ENCODE measurements at places on chromosomes 12 and 14. TPM values are rescaled to one million over a fixed set of nuclear protein-coding genes. Genes with fewer than 3 reads are reported as not detected.

GRCh38 chr12:54658306-54659264, 10.4 kb upstream of the DCD start:
- peaks cover 8% of the 10 kb centered on the region for H3K4me1 ChIP-seq
- H3K4me3 ChIP-seq: no peak overlapping the region
- DNase-seq: peak; percentile 72
- no peaks in the 10 kb centered on the region for H3K36me3 ChIP-seq

- peaks cover 48% of the 10 kb centered on the region for H3K36me3 ChIP-seq
- peak overlapping the region; percentile 32 for H3K27ac ChIP-seq
- peaks cover 14% of the 10 kb centered on the region for H3K27me3 ChIP-seq
- peak overlapping the region; percentile 29 for H3K4me3 ChIP-seq
Measured at GRCh38 chr14:91229743-91230200, 14.7 kb downstream of the GPR68 start.

- H3K4me3 ChIP-seq: no peak overlapping the region
- peaks cover 43% of the 10 kb centered on the region for H3K36me3 ChIP-seq
- no peaks in the 10 kb centered on the region for H3K27me3 ChIP-seq
- DNase-seq: peak; percentile 75
Measured at GRCh38 chr12:108803428-108804105, 53.8 kb downstream of the SSH1 start.

- no peak overlapping the region for H3K27ac ChIP-seq
- H3K4me3 ChIP-seq: no peak overlapping the region
- no peak for DNase-seq
- H3K4me1 ChIP-seq: peaks cover 3% of the 10 kb centered on the region
- peaks cover 2% of the 10 kb centered on the region for H3K27me3 ChIP-seq
- H3K36me3 ChIP-seq: no peaks in the 10 kb centered on the region
Measured at GRCh38 chr12:65319688-65320200, 41.3 kb downstream of the MSRB3 start.

GRCh38 chr14:98726585-98727405, 545.2 kb downstream of the BCL11B start:
- no peak overlapping the region for H3K4me3 ChIP-seq
- H3K36me3 ChIP-seq: no peaks in the 10 kb centered on the region
- no peaks in the 10 kb centered on the region for H3K4me1 ChIP-seq
- H3K27ac ChIP-seq: no peak overlapping the region

CCDC92 gene
- 25.0 TPM for total RNA-seq

GRCh38 chr14:32345311-32345791, 16.3 kb downstream of the AKAP6 start:
- H3K36me3 ChIP-seq: no peaks in the 10 kb centered on the region
- H3K4me1 ChIP-seq: peaks cover 4% of the 10 kb centered on the region
- H3K4me3 ChIP-seq: no peak overlapping the region
- H3K27me3 ChIP-seq: peaks cover 1% of the 10 kb centered on the region

CCDC184 gene
- 13.3 TPM for total RNA-seq

DNA sequence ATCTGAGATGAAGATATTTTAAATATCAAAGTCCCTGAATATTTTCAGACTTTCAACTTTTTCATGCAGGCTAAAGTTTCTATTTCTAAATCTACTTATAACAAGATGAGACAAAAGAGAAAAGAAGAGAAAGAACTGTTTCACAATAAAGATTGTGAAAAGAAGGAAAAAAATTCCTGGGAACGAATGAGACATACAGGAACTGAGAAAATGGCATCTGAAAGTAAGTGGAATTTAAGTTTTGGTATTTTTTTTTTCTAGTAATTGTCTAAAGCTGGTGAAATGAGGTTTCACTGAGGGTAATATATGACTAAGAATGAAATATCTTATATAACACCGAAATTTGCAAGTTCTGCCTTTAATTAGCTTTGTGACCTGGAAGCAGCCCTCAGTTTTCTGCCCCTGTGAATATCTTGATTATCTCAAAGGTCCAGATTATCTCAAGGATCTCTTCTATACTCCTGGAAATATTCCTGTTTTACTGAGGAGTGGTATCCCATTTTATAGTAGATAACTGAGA, 55.7 kb upstream of the PRPF39 start:
- no peak for DNase-seq
- no peak overlapping the region for H3K27ac ChIP-seq
- H3K36me3 ChIP-seq: peaks cover 4% of the 10 kb centered on the region
- H3K4me3 ChIP-seq: no peak overlapping the region

Measured in endothelial cell (in vitro differentiated cells).